T-helper 22 cell (primary cell): ENCODE measurements at places on chromosomes 5 and 9.

DNA sequence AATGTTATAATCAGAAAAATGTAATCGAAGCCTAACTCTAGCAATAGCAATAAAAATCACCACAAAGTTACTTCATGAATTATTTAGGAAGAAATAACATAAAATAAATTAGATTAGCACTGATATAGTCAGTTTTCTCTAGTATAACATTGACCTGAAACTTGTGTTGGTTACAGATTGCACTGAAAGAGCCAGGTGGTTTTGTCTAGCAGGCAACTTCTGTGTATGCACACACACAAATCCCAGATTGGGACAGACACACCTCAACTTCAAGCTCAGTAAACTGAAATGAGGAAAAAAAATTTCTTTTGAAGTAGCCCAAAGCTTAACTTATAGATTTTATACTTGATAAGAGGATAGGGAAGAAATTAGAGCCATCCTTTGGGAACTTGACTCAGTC is 129.3 kb downstream of the EFNA5 start:
- no peak for DNase-seq

DNA sequence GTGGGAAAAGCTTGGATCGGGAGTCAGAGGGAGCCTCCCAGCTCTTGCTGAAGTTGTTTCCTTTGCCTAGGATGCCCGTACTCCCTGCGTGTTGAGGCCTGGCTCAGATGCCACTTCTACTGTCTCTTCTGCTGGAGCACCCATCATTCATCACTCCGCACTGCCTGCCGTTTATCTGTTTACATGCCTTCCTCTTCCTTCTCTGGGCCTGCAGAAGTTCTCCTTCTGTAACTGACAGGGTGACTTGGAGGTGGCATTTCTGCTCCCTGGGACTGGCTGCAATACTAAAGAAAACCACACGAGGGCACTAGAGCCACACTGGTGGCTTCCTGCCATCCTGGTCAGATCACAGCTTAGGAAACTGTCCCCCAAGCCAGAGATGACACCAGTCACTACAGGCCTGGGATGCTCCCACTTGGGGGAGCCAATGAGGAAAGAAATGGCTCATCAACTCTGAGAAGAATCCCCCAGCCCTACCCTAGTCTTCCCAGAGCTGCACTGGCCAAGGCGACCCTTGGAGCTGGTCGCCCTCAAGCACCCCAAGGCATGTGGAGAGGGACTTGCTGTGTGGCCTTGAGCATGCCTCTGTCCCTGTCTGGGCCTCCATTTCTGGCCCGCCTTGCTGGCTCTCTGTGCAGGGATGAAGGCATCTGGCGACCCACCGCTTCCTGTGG is 9.7 kb upstream of the SLC25A51 start:
- DNase-seq: peak; percentile 30

- no peak for DNase-seq
Observed at GRCh38 chr5:63097286-63097685, 518.7 kb downstream of the LRRC70 start.

DNA sequence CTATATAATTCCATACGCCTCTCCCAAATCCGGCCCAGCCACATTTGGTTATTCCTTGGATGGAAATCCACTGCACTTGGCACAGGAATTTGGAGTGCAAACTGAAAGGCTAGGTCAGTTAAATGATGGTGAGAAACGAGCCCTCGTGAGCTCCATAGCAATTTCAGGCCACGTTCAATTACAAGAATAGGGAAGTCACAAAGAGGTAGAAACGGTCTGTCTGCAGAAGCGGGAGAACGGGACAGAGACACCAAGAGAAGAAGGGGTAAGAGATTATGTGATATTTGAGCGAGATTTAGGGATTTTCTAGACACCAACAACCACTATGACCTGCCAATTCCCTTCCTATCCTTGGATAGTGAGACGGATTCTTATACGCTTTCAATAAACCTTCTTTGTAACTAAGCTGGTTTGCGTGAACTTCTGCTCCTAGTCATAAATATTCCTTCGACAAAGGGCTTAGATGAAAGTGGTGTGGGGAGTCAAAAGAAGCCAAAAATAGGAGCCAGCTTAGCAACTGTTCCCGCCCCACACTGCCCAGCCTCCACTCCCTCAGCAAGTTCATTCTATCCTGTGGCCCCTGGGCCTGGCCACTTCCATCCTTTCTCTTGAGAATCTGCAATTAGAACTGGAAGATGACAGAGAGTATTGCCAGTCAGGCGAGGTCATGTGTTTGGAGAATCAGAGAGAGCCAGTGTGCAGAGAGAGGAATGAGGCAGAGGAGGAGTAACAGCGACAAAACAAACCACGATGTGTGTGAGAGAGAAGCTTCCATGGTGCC is 118.4 kb downstream of the ZNF608 start:
- no peak for DNase-seq
